ENCODE measurements at places on chromosomes 12 and 14.

DNA sequence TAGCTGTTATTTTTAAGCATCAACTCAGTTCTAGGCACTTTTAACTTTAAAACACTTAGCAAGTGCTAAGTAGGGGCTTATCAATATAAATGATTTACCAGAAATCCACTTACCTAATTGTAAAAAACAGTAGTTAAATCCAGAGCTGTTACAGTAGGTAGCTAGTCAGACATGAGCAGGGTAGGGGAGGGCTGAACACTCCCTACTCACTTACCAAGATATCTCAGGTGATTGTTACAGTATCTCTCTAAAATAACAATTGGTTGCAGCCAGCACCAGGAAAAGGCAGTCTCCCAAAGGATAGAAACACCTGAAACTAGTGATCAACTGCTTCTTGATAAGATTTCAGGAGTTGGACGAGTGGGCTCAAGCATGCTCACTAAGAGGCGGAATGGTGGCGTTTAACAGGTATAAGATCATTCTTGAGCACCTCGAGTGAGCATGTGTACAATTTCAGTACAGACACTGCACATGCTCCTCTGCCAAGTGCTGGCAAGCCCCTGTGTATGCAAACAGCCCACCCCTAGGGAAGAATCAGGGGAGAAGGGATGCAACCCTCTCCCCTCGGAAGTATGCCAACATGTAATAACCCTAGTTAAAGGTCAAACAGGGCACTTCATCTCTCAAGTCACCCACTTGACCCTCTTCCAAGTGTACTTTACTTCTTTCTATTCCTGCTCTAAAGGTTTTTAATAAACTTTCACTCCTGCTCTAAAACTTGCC lies 1113.6 kb upstream of the SEL1L start:
- no peak for DNase-seq

GRCh38 chr14:61561657-61562276 lies 133.5 kb upstream of the HIF1A start:
- no peak for DNase-seq

DNA sequence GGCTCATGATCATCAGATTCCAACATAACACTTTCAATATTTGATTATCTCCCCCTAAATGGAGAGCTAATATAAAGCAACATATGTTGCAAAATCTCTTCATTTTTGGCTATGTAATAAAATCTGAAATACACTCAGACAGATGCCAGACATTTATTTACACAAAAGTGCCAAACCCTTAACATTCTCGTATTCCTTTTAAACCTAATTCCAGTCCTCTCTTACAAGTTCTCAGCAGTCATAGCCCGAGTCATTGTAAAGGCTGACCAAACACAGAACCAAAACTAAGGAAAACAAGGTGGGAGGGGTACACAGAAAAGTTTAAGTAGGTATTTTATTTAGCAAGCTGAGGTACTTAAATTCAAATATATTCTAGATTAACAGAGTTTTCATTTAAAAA lies 81.4 kb downstream of the LRP6 start:
- DNase-seq = no peak

DNA sequence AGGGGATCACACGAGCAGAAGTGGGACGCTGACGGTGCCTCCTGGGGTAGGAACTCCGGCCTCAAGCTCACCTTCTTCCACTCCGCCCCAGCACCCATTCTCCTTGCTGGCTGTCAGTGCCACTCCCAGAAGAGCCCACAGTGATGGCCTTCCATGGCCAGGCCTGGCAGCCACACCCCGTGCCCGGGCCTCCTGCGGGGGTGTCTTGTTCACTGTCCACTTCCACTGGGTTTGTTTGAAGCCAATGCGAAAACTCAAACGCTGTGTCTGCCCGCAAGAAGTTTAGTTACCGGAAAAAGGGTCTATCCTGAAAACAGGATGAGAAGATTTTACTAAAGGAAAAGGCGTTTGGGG lies 38.1 kb downstream of the CCDC88C start:
- no peak for DNase-seq

Measured in smooth muscle cell of the brain vasculature (primary cell).